ENCODE measurements at places on chromosomes 3 and 15.
A peak's percentile ranks its signal among the peaks of the same experiment; 100 is the strongest.

DNA sequence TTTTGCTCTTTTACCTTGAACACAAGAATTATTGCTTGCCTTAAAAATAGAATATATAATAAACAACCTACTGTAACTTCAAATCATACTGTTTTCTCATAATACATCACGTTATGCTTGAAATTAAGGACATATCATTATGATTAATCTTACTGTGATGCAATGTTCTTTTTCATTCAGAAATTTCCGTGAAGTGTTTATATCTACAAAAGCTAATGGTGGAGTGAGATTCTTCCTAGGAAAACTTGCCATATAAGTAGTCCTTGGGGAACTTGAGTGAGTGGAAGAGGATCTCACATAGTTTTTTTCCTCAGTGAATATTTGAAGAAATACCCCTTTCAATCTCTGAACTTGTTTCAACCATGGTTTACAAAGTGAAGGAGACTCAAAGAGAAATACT lies 498.7 kb upstream of the CBLB start:
- no peak for DNase-seq

- DNase-seq: no peak
These were observed 22.3 kb downstream of the ANKDD1A start for GRCh38 chr15:64934023-64934422.

- no peak for DNase-seq
These were observed 59.4 kb upstream of the IMPG2 start for GRCh38 chr3:101379658-101380376.

DNA sequence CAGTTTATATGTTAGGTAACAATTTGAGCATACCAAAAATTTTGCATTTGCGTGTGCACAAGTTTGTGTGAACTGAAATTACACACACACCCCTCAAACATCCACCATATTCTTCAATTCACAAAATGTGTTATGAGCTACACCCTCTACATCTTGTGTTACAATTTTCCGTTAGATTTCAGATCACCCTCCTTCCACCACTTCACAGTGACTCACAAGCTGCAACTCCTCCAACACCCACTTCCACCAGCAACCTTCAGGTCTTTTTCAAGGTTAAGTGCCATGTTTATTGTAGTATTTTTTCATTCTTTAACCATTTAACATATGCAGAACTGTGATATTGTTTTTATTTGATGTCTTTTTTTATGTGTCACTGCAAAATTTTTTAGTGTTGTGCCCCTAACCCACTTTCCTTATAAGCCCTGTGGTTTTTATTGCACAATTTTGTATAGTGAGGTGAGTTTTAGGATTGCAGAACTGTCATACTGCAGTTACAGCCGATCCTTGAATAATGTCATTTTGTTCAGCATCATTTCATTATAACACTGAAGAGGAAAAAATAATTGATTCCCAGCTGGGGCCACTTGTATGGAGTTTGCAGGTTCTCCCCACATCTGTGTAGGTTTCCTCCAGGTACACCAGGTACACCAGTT lies 148.9 kb downstream of the PLCL2 start:
- DNase-seq: no peak

DNA sequence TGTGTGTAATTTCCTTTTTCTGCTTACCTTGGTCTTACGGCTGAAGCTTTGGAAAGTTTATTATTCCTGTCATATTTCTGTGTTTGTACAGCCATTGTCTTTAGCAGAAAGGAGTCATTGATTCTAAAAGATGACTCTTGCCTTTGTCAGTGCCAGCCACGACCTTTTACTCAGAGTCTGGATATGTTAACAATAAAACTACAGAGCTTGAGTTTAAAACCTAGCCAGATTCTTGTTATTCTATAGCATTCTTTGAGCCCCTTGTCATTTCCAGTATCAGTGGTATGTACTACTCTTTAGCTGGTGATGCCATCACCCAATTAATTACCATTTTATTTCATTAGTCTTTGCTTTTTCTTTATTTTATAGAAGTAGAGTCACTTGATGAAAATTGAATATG lies 142.4 kb downstream of the TCF12 start:
- no peak for DNase-seq

DNA sequence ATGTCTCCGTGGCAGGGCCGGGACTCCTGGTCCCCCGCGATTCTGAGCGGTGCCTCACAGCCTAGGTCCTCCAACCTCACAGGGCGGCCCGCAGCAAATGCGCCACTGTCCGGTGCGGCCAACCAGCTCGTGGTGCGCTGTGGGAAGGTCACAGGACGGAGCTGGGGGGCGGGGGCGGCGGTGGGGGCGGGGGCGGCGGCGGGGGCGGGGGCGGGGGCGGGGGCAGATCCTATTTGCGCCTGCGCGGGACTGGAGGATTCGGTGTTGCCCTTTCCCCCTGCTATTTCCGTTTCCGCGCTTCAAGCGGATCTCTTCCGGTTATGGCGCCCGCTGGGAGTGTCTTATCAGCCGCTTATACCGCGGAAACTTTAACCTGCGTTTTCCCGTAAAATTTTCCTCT lies 106.7 kb upstream of the SNRPN start:
- DNase-seq: no peak

- peak; percentile 45 for DNase-seq
These were observed 116.3 kb downstream of the PDZRN3 start for GRCh38 chr3:73508330-73508954.

GRCh38 chr3:131314318-131314717 lies 67.3 kb upstream of the NUDT16 start:
- no peak for DNase-seq

DNA sequence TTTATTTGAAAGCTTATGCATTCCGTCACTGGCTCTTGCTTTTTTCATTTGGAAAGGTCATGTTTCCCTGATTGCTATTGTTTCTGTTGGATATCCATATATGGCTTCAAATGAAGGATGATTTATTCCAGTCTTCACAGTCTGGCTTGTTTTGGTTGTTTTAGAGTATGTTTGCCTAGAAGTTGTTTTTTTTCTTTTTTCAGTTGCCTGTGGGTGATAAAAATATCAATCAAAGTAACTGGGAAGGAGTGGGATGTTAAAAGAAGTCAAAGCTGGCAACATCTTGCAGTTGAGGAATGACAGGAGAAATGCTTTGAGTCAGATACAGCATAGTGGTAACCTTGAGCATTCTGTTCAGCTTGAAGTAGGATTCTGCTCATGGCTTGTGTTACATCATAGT lies 610.5 kb downstream of the PLOD2 start:
- DNase-seq: no peak

DNA sequence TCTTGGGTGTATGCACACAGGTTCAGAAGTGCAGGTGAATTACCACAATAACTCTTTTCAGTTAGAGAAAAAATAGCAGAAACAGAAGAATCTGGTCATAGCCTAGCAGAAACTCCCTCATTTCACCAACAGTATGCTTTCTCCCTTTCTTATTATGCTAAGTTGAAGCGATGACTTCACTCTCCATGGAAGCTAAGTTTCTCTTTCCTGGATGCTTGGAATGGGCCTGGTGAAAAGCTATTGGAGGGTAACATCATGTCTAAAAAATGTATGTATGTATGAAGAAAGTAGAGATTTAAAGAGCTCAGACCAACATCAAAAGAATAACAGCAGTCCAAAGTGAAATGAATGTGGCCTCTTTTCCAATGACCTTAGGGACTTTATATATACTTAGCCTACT lies 145.5 kb downstream of the TIGIT start:
- no peak for DNase-seq

DNA sequence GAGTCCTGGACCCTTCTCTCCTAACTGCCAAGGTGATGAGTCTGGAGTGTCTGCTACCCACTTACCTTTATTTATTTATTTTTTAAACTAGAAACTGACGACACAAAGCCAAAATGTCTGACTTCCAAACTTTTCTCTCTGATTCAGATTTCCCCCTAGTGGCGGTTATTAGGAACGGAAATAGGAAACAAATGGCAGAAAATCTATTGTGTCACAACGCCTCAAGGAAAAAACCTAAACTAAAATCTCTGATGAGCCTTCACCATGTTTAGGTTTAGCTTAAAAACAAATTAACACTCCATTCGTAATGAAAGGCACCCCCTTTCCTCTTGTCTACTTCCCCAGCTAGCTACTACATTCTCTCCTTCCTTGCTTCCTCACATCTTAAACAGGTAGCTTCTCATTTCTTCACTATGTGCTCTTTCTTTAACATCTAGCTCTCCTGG lies 94.0 kb upstream of the MEX3B start:
- no peak for DNase-seq

GRCh38 chr3:138412821-138413551 lies 21.4 kb upstream of the ESYT3 start:
- DNase-seq: no peak

GRCh38 chr3:79203144-79203519 lies 564.7 kb downstream of the ROBO1 start:
- DNase-seq: no peak

DNA sequence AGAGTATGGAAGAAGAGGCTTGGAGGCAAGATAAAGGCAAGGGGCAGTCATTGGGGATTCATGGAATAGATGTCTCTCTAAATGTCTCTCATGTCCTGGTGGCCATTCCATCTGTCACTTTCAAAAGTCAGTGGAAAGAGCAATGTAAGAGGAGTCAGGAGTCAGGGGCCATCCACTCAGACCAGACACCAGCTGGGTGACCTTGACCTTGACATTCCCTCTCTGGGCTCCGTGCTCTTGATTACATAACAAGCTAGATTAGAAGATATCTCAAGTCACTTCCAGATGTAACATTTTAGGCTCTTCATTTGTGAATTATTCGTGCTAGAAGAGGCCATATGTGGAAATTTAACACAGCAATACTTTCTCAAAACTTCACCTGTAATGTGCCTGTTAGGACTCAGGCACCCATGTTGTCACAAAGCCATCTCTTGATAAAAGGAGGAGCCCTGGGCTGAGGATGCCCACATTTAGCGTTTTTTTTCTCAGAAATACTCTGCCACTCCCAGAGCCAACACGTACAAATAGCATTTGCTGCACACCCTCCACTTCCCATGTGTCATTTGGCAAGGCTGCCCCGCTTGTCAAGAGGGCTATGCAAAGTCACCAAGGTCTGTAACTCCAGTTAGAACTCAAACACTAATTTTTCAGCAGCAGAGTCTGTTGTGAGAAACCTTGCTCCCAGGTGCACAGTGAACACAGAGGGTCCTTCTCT lies 321.7 kb downstream of the RORA start:
- DNase-seq: no peak

DNA sequence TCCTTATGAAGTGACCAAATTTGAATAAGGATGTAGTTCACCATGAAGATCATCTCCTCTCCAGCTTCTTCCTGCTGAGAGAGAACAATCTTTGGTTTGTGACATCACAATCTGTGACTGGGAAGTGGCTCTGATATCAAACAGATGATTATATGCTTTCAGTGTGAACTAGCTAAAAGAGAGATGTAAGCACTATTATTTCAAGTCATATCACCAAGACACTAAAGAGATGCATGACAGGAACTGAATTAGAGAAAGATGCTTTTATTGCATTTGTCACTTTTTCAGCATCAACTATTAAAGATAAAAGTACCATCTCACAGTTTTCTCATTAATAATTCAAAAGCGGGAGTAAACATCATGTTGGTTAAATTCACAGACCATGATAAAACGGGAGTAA lies 3.5 kb downstream of the CHRM5 start:
- DNase-seq: no peak

DNA sequence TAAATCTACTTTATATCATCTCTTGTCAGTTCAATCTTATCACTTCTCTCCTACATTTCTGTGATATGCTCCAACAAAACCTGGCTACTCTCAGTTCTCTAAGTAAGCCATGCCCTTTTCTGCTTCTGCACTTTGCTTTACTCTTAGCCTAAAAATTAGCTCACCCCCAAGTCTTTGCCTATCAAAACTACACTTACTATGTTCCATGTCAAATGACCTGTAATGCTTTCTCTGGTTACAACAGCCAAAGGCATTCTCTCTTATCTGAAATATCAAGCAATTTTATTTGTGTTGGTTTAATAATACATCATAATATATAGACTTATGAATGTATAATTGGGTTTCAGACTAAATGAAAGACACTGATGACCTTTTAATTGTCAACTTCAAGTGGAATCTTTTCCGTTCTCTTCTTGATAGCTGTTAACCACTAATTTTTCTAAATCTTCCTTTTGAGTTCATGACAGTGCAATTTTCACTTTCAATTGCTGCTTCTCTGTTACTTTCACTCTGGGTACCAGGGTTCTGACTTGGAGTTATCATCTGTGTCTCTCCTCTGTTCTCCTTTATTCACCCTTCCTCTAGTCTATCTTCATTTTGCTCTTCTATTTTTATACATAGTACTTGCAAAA lies 619.0 kb upstream of the GOLIM4 start:
- no peak for DNase-seq

DNA sequence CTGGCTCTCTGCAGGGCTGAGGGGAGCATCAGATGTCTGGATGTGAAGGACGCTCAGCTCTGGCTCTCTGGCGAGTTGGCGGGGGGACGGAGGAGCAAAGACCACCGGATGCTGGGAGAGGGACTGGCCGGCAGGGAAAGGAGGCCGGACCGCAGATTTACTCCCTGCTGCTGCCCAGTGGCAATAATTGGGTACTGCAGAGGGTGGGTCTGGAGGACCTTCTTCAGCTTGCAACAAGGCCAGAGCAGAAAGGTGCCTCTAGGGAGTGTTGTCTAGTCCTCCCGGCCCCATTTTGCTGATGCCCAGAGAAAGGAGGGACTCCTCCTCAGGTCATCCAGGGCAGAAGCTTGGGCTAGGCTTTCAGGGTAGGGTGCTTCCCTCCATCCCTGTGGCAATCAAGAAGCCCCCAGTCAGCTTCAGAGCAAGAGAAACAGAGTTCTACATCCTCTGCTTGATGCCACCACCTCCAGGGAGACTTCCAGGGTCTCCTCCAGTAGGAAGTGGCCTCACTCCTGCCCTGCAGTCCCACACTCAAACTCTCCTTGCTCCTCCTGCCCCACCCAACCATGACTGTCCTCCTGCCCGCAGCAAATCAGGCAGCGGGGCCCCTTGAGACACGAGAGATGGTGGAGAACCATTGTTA lies 20.3 kb upstream of the CSPG4 start:
- DNase-seq: no peak

- DNase-seq: no peak
These were observed 514.4 kb upstream of the ZNF385D start for GRCh38 chr3:22265403-22265802.

DNA sequence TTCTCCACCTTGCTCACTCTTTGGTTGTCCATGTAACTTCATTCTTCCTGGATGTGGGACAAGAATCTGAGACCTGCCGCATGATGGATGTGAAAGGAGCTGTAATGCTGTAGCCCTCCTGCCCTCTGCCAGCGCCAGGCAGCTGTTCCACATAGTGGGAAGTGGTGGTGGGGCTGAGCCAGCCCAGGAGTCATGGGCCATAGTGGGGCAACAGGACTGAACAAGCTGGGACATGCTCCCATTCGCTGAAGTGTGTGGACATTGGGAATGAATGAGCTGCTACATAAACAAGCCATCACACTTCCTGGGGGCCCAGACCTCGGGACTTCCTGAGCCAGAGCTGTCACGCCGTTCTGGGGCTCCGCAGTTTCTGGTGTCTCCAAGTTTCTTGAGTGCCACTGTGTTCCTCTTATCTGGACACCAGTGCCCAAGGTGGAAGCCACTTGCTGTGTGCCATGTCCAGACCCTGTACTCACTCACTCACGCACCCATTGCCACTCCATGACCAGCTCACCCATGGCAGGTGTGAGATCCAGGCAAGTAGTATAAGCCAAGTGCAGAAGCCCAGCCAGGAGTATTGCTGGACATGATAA lies 624.3 kb upstream of the EPHA6 start:
- DNase-seq: no peak
